Stimulated activated CD8-positive, alpha-beta memory T cell treated with anti-CD3 and anti-CD28 coated beads, Interleukin-7, amount 100 ng/mL, for 24 hours (primary cell): ENCODE measurements at places on chromosomes 4 and X.

- DNase-seq = no peak
Observed at GRCh38 chrX:35098419-35098818, 155.8 kb downstream of the FAM47B start.

- no peak for DNase-seq
Observed at GRCh38 chrX:27924261-27924660, 57.0 kb downstream of the DCAF8L1 start.

GRCh38 chr4:99945718-99946355 is 581 bp downstream of the DNAJB14 start:
- no peak for DNase-seq

- DNase-seq = no peak
Observed at GRCh38 chr4:76705472-76705871, 192.5 kb downstream of the SOWAHB start.

DNA sequence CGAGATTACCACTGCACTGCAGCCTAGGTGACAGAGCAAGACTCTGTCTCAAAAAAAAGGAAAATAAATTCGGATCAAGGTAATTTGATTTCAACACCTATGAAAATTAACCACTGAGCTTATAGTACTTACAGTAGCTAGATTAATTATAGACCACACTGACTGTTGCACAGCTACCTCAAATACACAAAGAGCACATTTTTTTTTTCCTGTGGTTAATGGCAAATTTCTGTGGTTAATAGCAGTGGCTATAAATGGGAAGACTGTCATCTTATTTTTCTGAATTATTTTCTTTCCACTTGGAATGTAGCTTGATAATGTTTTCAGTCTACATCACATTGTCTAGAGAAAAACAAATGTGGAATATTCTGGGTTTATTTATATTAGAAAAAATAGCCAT is 1661.6 kb upstream of the PCDH7 start:
- DNase-seq = no peak

GRCh38 chr4:103802766-103803165 is 83.0 kb upstream of the TACR3 start:
- no peak for DNase-seq

DNA sequence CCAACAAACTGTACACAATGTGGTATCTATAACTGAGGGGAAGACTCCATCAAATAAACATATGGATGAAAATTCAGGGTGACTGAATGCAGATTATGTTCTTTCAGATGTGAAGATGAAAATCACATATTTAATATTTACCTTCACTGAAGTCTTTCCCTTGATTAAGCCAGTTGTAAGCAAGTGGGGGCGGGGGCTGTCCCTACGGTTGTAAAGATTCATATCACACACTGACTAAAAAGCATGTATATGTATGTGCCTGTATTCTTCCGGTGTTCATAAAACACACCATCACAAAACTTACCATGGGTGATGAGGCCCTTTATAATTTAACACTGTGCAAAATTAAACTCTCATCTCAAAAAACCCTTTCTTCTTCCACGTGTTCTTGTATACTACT is 1.3 kb downstream of the TAB3 start:
- DNase-seq = peak; percentile 26

GRCh38 chr4:89535251-89535650 is 227.7 kb upstream of the GPRIN3 start:
- no peak for DNase-seq

GRCh38 chrX:22526339-22526738 is 253.6 kb downstream of the CBLL2 start:
- DNase-seq = no peak

- no peak for DNase-seq
Observed at GRCh38 chrX:40063555-40063954, 34.2 kb downstream of the BCOR start.

GRCh38 chr4:165851256-165851655 is 21.8 kb upstream of the TLL1 start:
- no peak for DNase-seq

- peak; percentile 40 for DNase-seq
Observed at GRCh38 chr4:26861434-26862186, 969 bp downstream of the STIM2 start.

DNA sequence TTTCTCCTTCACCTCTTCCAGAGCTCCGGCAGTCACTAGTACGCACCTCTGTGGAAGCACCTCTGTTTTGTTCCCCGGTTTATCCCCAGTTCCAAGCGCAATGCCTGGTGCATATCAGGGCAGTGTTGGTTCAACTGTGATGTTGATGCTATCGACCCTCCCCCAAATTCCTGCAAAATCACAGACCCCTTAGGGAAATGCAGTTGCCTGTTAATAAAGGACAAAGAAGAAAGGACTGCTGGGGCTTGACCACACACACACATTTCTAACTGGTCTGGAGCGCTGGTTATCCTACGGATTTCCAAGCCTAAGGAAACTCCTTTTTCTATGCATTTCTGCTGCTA is 530 bp upstream of the NMU start:
- DNase-seq = no peak

DNA sequence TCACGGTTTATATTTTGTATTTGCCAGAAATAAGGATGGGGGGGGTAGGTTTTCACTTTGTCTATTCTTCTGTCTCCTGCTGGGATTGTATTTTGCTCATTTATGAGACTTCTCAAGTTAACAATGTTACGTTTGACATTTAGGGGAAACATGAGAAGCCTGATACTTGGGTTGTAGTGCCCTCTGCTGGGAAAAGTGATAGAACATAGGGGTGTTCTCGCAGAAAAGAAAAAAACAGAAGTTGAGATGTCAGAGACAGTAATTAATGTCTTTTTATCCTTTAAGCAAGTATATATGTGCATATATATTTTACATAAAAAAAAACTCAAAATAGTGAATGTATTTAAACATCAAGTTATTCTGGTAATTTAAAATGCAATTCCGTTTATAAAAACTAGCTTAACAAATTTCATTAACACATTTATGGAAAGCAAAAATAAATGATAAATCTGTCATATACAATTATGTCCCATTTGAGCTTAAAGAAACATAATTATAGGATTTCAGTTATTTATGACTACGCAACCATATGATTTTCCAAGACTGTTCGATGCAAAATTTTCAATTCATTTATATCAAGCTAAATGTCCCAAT is 46.0 kb upstream of the TMPRSS11F start:
- no peak for DNase-seq

- DNase-seq = no peak
Observed at GRCh38 chrX:15194146-15194545, 75.7 kb downstream of the ASB9 start.

- no peak for DNase-seq
Observed at GRCh38 chr4:112315446-112315845, 18.3 kb downstream of the ALPK1 start.

- DNase-seq = no peak
Observed at GRCh38 chr4:158938220-158939044, 164.4 kb upstream of the RAPGEF2 start.

- DNase-seq = no peak
Observed at GRCh38 chr4:87525636-87526295, 3.4 kb downstream of the SPARCL1 start.

GRCh38 chr4:86483773-86484172 is 110.3 kb upstream of the PTPN13 start:
- no peak for DNase-seq

- no peak for DNase-seq
Observed at GRCh38 chr4:188107931-188108843, 1.2 kb downstream of the TRIML2 start.

DNA sequence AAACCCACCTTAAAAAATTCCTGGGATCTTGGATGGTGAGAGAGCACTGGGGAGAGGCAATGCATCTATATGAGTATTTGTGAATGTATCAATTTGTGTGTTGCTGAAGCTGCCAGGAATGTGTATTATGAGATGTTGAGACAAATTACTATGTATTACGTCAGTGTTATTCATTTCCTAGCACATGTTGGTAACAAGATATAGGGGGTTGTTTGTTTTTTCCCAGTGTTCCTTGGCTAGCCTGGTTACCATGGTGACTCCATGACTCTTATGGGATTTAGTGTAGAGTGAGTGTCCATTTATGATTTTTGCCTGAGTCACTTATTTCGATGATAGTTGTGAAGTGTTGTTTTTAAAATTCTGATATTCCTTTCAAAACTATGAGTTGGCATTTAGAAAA is 65.6 kb downstream of the RAB40A start:
- DNase-seq = no peak

DNA sequence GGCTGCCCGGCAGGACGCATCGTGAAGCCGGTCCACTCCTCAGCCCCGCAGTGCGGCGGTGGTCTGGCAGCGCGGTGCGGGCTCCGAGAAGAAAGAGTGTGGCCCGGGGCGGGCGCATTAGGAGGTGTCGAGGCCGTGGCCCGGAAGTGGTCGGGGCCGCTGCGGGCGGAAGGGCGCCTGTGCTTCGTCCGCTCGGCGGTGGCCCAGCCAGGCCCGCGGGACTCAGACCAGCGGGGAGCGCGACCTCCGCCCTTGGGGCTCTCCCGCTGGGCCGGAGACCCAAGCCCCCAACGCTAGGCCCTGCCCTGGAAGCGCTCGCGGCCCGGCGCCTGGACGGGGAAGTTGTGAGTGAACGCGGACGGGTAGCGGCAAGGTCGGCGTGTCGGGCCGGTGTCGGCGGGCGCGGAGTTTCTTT is 60.0 kb downstream of the HS3ST1 start:
- DNase-seq = no peak

GRCh38 chr4:145487631-145488030 is 6.0 kb downstream of the SMAD1 start:
- no peak for DNase-seq

- no peak for DNase-seq
Observed at GRCh38 chr4:93018243-93018642, 714.5 kb downstream of the GRID2 start.

- DNase-seq = no peak
Observed at GRCh38 chr4:143389579-143390195, 53.0 kb downstream of the GAB1 start.

- DNase-seq = no peak
Observed at GRCh38 chr4:110489901-110490508, 14.1 kb downstream of the ENPEP start.

DNA sequence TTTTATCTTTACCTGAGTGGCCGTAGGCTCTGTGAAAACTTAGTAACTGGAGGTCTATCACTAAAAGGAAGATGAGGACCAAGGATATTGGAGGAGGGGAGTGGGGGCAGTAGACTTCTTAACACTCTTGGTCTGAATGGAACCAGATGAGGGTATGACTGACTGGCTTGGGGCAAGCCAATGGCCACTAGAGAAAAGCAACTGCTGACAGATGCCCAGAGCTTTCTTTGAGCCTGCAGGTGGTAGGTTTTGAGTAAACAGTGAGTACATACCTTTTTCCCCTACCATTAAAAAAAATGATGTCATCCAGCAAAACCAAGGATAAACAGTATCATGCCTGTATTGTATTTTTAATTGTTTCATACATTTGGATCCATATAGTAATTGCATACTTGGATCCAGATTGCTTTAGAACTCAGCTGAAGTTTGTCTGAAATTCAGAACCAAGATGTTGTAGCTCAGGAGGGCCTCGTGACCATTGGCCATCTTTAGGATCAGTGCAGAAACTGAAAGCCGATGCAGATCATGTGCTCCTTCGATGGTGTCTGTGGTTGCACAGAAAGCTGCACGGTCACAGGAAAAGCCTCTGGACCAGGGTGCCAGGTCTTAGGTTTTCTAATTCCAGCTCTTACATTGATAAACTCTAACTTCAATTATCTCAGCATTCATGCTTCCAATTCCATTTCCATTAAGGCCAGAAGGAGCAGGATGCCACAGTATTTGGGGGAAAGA is 131.0 kb downstream of the PDGFRA start:
- no peak for DNase-seq

DNA sequence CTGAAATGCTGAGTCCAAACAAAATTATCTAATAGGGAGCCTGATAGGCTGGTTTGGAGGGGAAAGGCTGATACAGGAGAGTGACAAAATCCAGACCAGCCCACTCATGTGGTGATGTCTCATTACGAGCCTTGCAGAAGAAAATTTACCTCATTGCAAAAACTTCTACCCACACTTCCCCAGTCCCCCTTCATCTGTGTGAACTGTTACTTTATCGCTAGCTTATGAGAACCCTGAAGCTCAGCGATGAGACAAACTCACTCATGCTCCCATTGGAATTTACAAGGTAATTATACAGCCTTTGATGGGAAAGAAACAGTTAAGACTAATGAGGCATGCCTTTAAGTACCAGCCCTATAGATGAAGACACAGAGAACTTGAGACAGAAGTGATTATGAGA is 76.1 kb downstream of the ARHGAP6 start:
- no peak for DNase-seq

DNA sequence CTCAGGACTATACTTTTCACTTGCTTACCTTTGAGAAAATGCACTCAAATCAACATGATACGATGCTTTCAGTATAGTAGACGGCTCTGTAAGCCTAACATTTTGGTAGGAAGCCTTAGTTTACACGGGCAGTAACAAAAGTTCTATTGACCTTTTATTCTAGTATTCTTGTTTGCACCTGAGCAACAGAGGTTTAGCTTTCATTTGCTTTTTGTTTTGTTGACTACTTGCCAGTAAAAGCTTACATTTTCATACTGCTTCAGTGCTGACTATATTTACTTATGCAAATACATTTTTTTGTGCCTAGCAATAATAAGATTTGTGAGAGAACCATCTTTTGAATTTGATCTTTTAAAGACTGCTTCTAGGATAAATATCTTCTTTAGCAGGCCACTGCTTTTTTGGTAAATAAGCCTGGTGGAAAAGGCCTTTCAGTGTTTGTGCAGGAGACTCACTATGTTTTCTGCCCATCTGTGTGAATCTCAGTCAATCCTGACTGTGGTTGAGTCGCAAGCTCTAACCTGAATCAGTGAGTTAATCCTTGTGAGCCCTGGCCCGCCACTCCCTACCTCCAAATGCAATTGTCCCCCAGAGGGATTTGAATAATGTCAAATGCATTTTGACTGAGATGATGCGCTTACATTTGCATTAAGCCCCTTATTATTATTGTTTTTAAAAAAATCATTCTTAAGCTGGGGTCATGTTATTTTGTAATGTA is 21.9 kb downstream of the FHIP1A start:
- DNase-seq = no peak

GRCh38 chrX:78213331-78213730 is 73.9 kb upstream of the TAF9B start:
- no peak for DNase-seq

- DNase-seq = no peak
Observed at GRCh38 chrX:10819973-10820372, 199.6 kb upstream of the MID1 start.
